HCT116 (cell line): ENCODE measurements at places on chromosomes 6 and 20.

DNA sequence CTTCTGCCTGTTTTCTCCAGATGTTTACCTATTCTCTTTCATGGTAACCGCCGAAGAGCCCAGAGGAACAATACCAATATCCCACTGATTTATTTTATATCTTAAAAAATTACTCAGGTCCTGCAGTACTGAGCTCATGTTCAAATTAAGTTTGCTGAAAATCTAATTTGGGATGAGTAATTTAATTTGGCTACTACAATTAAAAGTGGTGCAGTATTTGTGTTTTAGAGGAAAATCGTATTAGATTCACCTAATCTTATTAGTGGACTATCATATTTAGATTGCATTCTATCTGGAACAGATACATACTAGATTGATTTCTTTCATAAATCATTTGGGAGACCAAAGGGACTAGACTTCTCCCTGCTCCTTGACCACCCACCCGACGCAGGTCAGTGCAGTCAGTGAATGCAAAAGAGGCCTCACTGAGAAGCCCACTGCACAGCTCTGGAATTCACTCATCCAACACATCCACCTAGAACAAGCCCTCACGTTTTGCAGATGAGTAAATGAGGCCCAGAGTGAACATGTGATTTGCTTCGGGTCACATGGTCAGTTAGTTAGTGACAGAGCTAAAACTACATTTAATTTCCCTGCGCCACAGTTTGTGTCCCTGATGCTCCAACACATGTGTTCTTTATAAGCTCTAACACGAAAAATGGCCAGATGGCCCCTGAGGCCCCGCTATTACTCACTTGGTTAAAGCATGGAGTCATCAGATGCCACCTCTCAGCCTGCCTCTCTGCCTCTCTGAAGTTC is 101.8 kb downstream of the TRERF1 start:
- DNase-seq = no peak

DNA sequence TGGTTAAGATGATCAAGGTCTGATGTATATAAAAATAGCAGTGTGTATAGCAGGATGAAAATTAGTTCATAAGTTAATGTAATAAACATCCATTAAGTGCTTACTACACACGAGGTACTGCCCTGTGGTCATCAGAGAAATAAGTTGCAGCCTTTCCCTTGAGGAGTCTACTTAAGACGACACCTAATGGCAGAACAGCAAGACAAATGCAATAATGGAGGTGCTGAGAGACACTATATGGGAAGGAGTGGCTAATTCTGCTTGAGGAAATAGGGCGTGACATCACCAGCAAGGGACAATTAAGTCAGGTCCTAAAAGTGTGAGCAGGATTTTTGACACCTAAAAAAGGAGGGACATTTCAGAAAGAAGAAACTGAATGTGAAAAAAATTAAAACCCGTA is 75.2 kb downstream of the BACH2 start:
- DNase-seq = no peak

DNA sequence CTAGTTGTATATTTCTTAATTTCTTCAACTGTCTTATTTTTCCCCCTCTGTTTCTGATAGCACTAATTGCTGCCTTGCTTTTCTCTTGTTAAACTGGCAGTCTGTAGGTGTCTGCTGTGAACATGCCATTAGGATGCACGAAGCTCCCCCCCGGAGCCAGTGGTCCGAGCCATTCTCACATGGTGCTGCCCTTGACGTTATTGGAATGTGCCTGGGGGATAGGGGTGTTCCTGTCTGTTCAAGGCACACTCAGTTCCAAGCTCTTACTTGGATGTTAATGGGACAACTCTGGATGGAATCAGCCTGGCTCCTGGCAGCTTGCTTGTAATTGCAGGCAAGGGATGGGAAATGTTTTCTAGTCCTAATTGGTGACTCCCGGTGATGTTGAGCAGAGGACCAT is 68.4 kb downstream of the RREB1 start:
- DNase-seq = no peak

DNA sequence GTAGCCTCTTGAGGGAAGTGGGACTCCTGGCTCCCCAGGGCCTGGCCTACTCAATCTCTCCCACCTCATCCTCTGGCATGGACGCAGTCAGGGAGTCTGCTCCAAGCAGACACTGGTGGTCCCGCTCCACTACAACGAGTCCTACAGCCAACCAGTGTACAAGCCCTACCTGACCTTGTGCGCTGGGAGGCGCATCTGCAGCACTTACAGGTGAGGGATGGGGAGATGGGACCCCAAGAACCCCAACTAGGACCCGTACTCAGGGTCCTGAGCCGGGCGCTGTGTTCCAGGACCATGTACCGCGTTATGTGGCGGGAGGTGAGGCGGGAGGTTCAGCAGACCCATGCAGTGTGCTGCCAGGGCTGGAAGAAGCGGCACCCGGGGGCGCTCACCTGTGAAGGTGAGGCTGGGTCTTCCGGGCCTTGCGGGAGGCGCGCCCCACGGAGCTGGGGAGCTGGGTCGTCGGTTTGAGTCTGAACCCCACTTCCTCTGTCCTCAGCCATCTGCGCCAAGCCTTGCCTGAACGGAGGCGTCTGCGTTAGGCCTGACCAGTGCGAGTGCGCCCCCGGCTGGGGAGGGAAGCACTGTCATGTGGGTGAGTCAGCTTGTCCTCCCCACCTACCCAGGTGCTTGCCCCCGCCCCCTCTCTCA is 2.1 kb downstream of the EGFL8 start:
- DNase-seq = no peak

GRCh38 chr6:131776985-131777384 is 30.8 kb upstream of the ENPP1 start:
- no peak for DNase-seq

DNA sequence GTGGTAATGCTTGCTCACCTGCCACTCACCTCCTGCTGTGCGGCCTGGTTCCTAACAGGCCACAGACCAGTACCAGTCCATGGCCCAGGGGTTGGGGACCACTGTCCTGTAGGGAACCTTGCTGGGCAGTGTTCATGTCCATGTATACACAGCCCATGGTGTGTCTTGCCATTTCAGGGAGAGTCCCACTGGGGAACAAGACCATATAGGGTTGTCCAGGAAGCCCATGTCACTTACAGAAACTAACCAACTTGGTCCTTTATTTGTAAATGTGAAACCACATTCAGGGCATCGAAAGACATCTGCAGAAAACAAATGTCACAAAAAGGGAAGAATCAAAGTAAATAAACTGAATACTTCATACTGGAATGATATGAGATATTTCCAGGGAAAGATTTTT is 179.1 kb downstream of the NFATC2 start:
- DNase-seq = no peak

DNA sequence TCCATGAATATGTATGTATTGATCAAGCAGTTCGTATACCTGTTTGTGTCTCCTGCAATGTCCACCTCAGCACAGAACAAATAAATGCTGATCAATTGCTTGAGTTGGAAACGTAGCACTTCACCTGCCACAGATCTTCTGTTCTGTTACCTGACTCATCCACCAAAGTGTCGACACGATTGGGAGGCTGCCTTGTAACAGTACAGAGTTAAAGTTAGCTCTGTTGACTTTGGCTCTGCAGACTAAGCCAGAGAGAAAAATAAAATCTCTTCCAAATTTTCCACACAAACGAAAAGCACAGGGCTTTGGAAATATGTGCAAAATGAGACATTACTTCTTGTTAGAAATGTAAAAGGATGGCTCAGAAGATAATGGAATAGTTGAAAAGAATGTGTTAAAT is 245.4 kb downstream of the NRN1 start:
- DNase-seq = no peak

- DNase-seq = no peak
Observed at GRCh38 chr6:106162921-106163320, 76.8 kb downstream of the PRDM1 start.

GRCh38 chr20:11849976-11850670 is 67.6 kb upstream of the BTBD3 start:
- DNase-seq = peak; percentile 8

- no peak for DNase-seq
Observed at GRCh38 chr20:16018881-16019280, 554.4 kb downstream of the KIF16B start.

GRCh38 chr20:62618611-62619529 is 23.4 kb upstream of the SLCO4A1 start:
- no peak for DNase-seq

DNA sequence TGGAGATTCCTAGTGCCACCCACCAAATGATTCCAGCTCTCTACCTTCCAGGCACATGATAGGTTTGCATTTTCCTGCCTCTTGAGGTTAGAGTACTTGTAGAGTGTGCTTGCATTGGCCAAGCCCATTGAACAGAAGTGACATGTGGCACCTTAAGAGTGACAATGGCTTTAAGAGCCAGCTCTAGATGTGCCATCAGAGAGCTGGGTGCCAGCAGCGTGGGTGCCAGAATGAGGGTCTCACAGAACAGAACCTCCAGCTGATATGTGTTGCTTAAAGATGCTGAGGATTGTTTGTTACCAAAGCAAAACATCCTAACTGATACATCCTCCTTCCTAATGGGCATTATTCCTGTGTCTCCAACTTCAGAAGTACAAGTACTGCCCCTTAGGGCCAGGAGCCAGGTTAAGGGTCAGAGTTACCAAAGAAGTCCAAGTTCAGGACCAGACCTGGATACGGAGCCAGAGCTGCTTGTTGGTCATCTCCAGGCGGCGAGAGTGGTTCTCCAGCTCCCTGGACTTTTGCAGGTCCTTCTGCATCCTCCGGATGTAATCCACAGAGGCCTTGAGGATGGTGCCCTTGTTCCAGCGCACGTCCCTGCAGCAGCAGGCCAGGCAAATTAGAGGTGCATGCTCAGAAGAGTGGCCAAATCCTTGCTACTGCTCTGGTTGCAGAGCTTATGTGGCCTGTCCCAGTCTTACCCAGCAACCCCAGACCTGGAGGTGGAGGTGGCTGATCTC is 47.5 kb downstream of the MDFI start:
- no peak for DNase-seq

GRCh38 chr6:89100114-89100513 is 17.8 kb downstream of the SRSF12 start:
- no peak for DNase-seq

DNA sequence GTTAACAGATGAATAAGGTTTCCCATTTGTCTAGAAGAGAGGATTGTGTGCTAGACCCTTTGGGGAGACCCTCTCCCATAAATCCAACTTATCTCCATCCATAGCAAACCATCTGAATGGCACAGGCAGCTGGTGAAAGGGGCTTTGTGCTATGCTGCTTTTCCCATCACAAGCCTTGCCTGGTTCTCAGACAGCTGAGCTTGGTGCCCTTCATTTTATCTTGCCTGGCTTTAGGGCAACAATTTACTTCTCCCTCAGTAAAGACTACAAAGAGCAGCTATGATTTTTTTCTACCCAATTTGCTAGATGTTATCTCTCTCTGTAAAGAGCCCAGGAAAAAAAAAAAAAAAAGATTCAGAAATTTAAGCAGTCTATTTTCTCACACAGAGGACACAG is 117.0 kb upstream of the COL21A1 start:
- no peak for DNase-seq

- no peak for DNase-seq
Observed at GRCh38 chr6:158503846-158504245, 56.0 kb upstream of the TMEM181 start.

GRCh38 chr6:29005183-29005885 is at the start of gene ZNF311:
Gene ZNF311 (minus strand): TSS chr6:29005315. CDS start chr6:29003954, 1,361 bp downstream.
- DNase-seq = no peak

DNA sequence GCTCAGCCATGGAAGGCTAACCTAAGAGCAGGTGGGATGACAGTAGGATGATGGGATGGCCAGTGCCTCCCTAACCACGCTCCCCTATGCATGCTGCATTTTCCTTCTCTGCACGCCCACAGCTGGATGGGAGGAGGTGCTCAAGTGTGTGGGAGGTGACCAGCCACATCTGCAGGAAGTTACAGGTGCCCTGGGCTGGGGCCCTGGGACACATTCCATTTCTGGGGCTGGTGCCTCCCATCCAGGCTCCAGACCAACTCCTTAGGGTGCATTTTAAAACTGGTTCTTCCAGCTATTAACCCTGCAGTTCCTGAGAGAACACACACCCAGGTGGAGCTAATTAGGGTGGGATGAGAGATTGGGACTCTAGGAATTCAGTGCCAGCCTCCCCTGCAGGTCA is 135.3 kb upstream of the ARMC2 start:
- DNase-seq = no peak

- DNase-seq = no peak
Observed at GRCh38 chr6:52161689-52162438, 24.3 kb upstream of the IL17A start.

GRCh38 chr6:45609141-45609638 is 231.5 kb upstream of the SUPT3H start:
- DNase-seq = no peak

DNA sequence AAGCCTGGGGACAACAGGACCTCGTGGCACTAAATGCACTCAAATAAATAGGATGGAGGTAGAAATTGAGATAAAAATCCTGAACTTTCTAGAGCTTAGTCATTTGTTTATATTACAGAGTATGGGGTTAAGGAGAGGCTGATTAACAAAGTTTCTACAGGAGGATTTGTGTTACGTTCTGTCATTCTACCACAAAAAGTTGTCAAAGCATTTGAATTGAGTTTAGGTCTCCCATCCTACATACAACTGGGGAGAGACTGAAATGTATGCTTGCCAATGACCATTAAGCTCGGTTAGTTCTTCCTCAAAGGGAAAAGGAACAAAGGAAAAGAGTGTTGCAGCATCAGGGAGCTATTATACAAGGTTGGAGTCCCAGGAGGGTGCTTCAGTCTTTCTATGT is 597.9 kb downstream of the COL12A1 start:
- DNase-seq = no peak

GRCh38 chr6:50097966-50098640 is 48.4 kb upstream of the DEFB112 start:
- no peak for DNase-seq

DNA sequence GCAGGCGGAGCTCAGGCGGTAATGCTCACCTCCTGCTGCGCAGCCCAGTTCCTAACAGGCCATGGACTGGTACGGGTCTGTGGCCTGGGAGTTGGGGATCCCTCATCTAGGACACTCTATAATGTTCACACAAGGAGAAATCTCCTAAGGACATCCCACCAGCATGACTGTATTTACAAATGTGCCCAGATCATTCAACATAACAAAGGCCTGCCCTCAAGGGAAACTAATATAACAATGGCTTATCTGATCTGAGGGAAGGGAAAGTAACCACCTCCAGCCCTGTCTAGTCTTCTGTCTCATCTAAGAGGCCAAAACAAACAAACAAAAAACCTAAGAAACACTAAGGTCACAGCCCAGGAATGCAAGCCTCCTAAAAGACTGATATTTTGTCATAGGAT is 232.8 kb downstream of the RNGTT start:
- no peak for DNase-seq

DNA sequence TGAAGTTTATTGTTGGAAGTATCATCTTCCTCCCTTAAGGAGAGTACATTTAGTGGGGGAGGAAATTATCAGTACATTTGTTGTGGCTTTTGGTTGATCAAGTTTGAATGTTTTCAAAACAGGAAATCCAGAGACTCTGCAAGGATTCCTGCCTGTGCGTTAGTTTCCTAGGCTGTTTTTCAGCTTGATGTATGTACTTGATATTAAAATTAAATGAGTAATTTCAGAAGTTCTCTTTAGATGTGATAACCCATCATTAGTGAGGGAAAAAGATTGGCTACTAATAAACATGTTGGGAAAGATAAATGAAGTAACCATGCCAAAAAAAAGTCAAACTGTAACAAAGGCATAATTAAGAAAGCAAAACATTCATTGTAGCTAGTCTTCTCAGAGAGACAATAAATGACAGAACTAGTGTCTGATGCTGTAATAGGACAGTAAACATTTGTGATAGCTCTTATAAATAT is 88.0 kb upstream of the TULP1 start:
- DNase-seq = no peak

- no peak for DNase-seq
Observed at GRCh38 chr6:119612911-119613381, 263.4 kb upstream of the MAN1A1 start.
